ENCODE measurements at places on chromosomes 6 and 20.

GRCh38 chr6:111541026-111541681, 58.1 kb upstream of the REV3L start:
- no peak for DNase-seq

GRCh38 chr20:3785240-3786125, 1.1 kb downstream of the CENPB start:
- DNase-seq, result no peak

GRCh38 chr20:38387953-38388352, 41.7 kb downstream of the LBP start:
- DNase-seq, result no peak

DNA sequence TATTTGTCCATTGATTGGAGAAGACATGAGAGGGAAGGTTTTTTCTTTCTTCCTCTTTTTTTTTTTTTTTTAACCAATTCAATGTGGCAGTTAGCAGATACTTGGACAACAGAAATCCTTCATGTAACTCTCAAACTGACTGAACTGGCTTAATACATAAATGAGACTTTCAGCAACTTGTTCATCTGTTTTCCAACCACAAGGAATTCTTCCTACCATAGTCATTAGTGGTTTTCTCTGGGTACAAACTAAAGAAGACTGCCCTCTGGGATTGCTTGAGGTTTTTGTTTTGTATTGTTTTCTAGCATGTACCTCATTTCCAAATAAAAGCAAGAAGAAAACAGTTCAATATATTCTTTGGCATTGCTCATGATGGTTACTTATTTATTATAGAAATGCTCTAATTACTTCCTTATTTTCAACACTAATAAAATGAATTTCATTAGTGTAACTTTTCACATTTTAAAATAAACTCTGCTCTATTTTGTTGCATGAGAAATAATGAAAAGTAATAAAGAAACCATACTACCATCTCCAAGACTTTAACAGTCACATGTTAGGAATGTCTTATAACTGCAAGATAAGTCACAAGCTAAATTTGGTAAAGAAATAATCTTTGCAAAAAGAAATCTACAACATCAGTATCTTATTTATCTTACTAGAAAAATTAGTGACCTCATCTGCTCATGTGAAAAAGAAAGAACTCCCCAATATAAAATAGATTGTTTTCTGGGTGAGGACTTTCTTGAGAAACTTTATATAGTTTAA, 52.0 kb downstream of the ME1 start:
- DNase-seq, result peak; percentile 46

GRCh38 chr6:134453792-134454510, 136.0 kb upstream of the SGK1 start:
- no peak for DNase-seq

GRCh38 chr20:51409192-51409880, 133.2 kb downstream of the NFATC2 start:
- DNase-seq, result no peak

DNA sequence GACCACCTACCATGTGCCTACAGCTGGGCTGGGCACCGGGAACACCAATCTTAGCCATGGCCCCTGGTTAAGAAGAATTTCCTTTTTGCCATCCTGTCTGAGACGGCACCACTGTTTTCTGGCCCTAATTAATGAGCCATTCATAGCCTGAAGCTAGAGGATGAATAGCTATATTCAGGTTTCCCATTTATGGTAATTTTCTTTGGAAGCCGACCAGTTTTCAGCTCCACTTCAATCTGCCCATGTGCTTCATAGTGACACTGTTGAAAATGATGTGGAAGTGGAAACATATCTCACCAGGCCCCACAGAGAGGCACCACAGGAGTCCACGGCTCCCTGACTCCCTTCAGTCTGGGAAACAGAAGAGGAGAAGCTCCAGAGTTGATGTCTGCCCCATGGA, 22.6 kb upstream of the ULBP3 start:
- no peak for DNase-seq

- no peak for DNase-seq
These were observed 63.1 kb upstream of the KLHL31 start for GRCh38 chr6:53728570-53729194.

DNA sequence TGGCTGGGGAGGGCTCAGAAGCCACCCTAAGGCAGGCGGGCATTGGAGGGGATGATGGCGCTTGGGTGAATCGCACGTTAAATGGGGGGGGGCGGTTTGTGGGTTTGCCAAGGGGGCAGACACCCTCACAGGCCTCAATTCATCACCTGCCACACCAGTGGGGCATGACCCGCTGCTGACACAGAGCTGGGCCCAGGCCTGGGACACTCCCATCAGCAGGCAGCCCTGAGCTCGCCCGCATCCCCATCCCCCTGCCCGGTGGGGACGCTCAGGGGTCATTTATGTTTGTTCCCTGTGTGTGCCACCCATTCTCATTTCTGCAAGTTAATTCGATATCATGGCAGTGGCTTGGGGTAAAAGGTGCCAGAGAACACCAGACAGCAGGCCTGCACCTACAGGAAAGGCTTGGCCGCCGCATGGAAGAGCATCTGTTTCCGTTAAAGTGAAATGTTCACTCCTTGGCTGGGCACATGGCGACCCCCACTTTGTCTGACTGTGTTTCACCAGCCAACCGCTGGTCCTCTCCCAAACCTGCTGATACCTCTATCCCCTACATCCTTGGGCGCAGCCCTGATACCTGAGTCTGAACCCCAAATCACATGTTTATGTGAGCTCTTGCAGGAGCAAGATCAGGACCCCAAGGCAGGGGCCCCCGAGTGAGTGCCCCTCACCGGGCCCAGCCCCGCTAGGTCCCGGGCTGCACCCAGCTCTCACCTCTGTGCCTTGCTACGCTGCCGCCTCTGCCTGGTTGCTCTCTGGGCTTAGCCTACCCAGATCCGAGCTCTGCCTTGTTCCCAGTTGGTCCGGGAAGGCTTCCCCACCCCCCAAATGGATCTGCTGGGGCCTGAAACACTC, 248.8 kb downstream of the TAF4 start:
- no peak for DNase-seq

GRCh38 chr6:151704383-151704782, 103.1 kb upstream of the ESR1 start:
- DNase-seq, result no peak

DNA sequence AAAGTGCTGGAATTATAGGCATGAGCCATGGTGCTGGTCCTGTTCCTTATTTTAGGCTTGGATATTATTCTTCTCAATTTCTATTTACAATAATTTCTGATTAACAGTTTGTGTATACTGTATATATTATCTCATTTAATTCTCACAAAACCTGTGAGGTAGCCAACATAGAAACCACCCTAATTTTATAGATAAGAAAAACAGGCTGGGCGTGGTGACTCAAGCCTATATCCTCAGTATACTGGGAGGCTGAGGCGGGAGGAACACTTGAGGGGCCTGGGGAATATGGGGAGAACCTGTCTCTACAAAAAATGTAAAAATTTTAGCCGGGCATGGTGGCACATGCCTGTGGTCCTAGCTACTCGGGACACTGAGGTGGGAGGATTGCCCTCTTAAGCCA, 3.8 kb upstream of the AFG1L start:
- no peak for DNase-seq

DNA sequence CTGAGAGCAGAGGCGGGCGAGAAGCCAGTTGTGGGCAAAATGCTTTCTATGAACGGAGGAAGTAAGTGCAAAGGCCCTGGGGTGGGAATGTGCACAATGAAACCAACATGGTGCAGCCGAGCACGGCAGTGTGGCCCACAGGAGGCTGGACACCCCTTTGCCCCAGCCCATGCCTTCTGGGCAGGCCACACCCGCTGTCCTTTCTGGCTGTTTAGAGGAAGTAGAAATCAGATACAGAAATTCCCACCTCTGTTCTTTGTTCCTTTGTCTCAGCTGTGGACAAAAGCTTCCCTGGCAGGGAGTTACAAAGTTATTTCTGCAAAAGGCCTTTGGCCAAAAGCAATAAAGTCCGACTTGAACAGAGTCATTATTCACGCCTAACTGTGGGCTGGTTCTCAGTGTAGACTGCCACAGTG, 11.9 kb downstream of the SULF2 start:
- DNase-seq, result no peak

- no peak for DNase-seq
These were observed 87.5 kb downstream of the RALGAPA2 start for GRCh38 chr20:20624914-20625313.

- no peak for DNase-seq
These were observed 16.4 kb downstream of the RANBP9 start for GRCh38 chr6:13695252-13695651.

GRCh38 chr20:52231230-52231746, 39.7 kb upstream of the ZFP64 start:
- DNase-seq, result no peak

DNA sequence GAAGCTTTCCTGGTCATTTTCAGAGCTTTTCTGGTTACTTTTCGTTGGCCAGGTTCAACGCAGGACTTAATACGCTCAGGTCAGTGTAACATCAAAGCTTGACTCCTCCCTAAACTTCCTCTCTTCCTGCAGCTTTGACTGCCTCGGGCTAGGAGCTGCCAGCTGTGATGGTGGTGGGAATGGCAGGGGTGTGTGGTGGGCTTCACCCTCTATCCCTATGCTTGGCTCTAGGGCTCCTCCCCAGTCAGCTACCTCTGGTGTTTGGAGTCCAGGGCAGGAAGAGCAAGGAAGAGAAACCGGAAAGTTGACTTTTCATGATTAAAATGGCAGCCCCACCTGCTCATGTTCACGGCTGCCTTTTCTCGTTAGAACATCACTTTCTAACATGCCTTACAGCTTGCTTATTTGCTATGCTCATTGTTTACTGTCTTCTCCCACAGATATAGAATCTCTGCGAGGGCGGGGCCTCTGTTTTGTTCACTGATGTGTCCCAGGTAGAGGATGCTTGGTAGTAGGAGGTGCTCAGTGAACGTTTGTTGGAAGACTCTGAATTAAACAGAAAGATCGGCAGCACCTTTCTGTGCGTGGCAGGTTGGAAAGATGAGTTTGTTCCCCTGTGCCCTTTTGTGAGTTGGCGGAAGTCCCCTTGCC, 16.1 kb upstream of the PPP1R14C start:
- DNase-seq, result no peak

DNA sequence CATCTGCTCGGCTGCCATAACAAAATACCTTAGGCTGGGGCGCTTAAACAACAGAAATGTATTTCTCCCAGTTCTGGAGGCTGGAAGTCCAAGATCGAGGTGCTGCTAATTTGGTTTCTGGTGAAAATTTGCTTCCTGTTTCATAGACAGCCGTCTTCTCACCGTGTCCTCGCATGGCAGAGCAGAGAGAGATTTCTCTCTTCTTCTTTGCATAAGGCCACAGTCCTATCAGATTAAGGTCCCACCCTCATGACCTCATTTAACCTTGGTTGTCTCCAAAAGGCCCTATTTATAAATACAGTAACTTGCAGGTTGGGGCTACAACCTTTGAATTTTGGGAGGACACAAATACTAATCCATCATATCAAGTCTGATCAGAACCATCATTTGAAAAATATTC, 544.3 kb downstream of the KIF16B start:
- no peak for DNase-seq

GRCh38 chr20:33993576-33994221, at the start of gene RALY:
RALY (plus strand) TSS chr20:33993911; CDS start chr20:34072075, 78,164 bp downstream.
- no peak for DNase-seq

DNA sequence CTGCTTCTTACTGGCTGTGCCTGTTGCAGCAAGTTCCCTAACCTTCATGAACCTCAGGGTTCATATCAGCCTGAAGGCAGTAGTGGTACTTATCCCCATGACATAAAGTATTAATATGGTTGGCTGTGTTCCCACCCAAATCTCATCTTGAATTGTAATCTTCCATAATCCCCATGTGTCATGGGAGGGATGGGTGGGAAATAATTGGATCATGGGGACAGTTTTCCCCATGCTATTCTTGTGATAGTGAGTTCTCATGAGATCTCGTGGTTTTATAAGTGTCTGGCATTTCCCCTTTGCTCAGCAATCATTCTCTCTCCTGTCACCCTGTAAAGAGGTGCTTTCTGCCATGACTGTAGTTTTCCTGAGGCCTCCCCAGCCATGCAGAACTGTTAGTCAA, 61.8 kb downstream of the FAM229B start:
- DNase-seq, result no peak

DNA sequence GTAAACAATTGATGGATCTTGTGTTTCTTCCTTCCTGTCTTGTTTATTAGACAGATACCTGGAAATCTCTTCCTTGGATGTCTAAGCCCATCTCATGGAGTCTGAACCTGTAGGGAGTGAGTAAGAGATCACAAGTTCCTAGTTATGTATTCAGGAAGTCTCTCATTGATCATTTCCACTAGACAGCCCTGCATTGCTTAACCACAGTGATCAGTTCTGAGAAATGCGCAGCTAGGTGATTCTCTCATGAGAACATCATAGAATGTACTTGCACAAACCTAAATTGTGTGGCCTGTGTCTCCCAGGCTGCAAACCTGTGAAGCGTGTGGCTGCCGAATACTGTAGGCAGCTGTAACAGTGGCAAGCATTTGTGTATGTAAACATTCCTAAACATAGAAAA, 39.1 kb downstream of the FAM120B start:
- no peak for DNase-seq
